ENCODE measurements at places on chromosomes 12 and 14.

- no peak for DNase-seq
Observed at GRCh38 chr12:89103831-89104230, 248.5 kb downstream of the DUSP6 start.

DNA sequence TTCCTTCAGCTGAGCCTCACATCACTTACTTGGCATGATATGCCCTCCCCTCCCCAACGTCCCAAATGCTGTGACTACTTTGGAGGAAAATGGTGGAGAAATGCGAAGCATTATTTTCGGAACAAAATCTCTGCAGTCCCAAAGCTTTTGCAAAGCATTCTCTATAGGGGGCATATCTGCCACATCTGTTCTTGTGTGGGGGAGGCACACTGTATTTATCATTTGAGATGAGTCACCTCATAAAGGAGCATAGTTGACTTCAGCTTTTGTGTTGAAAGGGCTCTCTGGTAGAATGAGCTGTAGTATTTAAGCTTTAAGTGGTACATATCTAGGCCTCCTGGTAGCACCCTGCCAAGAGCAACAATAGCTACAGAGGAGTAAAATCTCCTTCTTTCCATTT lies 447.5 kb downstream of the ADAMTS20 start:
- DNase-seq, result no peak

GRCh38 chr12:26121323-26122060 lies 3.3 kb downstream of the BHLHE41 start:
- peak; percentile 66 for DNase-seq

- DNase-seq, result no peak
Observed at GRCh38 chr12:92553389-92553788, 149.4 kb upstream of the PLEKHG7 start.

- DNase-seq, result no peak
Observed at GRCh38 chr12:124493809-124494750, 73.3 kb downstream of the NCOR2 start.

DNA sequence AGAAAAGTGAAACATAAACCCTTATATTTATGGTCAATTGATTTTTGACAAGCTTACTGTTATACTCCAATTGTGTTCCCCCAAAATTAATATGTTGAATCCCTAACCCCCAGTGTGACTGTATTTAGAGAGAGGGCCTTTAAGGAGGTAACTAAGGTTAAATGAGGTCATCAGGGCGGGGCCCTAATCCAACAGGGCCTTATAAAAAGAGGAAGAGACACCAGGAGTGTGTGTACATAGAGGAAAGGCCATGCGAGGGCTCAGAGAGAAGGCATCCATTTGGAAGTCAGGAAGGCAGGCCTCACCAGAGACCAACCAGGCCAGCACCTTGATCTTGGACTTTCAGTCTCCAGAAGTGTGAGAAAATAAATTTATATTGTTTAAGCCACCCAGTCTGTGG lies 6.5 kb upstream of the VTI1B start:
- no peak for DNase-seq

- no peak for DNase-seq
Observed at GRCh38 chr14:85881935-85882334, 352.0 kb downstream of the FLRT2 start.

GRCh38 chr12:63354969-63355368 lies 204.0 kb upstream of the AVPR1A start:
- no peak for DNase-seq

- no peak for DNase-seq
Observed at GRCh38 chr12:46224386-46224785, 44.5 kb downstream of the SLC38A1 start.

GRCh38 chr12:5479761-5480160 lies 47.9 kb downstream of the NTF3 start:
- no peak for DNase-seq

DNA sequence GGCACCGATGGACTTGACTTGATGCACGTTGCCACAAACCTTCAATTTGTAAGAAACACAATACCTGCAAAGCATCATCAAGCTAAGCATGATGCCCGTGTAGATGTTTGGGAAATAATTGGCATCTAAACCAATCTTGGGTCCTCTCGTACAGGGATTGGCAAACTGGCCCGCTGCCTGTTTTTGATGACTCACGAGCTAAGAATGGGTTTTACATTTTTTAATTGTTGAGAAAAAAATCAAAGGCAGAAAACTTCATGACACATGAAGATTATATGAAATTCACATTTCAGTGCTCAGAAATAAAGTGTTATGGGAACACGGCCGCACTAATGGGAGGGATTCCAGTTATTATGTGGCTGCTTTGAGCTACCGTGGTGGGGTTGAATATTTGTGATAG lies 10.9 kb downstream of the MTA1 start:
- DNase-seq, result no peak

DNA sequence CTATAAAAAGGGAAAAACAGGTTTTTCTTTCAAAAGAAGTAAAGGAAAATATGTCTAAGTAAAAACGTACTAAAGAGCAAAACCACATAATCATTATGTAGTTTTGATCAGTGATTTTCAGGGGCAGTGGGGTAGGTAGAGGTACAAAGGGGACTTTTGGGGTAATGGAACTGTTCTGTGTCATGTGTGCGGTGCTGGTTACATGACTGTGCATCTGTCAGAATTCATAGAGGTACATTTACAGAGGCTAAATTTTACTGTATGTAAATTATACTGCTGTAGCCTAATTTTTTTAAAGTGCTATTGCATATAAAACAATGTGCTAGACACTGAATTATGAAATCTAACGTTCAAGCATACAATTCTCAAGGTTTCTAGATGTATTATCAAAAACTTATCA lies 2.0 kb downstream of the ESR2 start:
- DNase-seq, result no peak

DNA sequence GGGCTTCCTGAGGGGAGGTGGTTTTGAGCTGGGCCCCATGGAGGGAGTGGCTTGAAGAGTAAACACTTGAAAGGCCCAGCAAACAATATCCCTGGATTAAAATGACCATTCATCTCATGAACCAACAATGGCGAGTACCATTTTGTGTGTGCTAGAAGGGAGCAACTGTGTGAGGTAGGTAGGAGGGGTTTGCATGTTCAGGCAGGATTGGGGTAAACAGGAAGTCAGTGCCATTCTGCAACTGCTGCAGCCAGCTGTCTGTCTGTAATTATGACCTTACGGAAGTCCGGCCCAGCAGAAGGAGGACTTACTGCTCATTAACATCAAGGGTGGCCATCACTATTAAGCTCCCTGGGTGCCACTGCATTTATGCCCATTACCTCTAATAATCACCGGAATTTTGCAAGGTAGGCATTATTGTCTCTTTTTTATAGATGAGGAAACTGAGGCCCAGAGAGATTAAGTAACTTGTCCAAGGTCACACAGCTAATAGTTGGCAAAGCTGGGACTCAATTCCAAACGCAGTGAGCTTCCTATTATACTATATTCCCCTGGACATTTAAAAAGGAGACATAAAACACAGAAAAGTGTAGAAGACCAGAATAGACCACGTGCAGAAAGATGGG lies 16.6 kb upstream of the IFI27L2 start:
- no peak for DNase-seq

- peak; percentile 36 for DNase-seq
Observed at GRCh38 chr12:111462210-111462769, 56.6 kb downstream of the SH2B3 start.

- DNase-seq, result no peak
Observed at GRCh38 chr14:24416254-24416931, 13.1 kb downstream of the CBLN3 start.

- DNase-seq, result no peak
Observed at GRCh38 chr14:95058491-95058890, 98.8 kb downstream of the DICER1 start.

DNA sequence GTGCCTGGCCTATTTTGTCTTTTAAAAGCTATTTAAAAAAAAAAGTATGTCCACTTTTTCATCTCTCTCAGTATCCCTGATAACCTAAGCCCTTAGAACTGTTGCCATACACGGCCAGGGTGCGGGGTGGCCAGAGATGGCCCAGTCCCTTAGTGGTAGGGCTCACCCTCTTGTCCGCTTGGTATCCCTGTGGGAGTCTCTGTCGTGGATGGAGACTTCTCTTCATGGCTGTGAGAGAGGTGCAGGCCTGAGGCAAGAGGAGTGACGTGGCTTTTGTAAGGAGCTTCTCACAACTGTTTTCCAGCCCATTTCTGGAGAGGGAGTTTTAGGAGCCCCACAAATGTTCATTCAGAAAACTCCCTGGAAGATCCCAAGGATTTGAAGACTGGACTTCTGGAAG lies 26.8 kb downstream of the XRCC3 start:
- DNase-seq, result no peak

GRCh38 chr14:68547305-68548193 lies 245.3 kb downstream of the ZFP36L1 start:
- DNase-seq, result peak; percentile 1

- DNase-seq, result no peak
Observed at GRCh38 chr12:114316076-114316475, 89.9 kb downstream of the TBX5 start.

DNA sequence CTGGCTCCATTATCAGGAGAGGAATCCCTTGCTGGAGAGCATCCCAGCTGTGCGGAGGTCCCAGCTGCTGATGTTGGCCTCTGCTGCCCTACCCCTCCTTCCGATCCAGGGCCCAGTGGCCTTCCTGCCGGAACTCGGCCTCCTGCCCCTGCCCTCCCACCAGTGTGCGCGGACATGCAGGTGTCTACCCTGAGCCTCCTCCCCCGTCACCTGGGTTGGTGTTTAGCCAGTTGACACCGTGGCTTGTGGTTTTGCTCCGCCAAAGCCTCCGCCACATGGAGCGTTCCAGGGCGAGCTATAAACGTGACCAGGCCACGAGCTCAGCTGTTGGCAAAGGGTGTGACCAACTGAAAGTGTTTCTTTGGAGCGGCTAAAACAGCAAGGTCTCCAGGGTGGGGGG lies 1104.3 kb downstream of the BCL11B start:
- no peak for DNase-seq

GRCh38 chr12:29726741-29727348 lies 56.9 kb downstream of the TMTC1 start:
- DNase-seq, result peak; percentile 25

GRCh38 chr14:88473791-88474190 lies 81.0 kb downstream of the PTPN21 start:
- no peak for DNase-seq

- peak; percentile 19 for DNase-seq
Observed at GRCh38 chr12:66903782-66904396, 225.0 kb upstream of the GRIP1 start.

- no peak for DNase-seq
Observed at GRCh38 chr14:71206766-71207371, 299.6 kb downstream of the PCNX1 start.

GRCh38 chr14:85475113-85475512 lies 54.8 kb upstream of the FLRT2 start:
- no peak for DNase-seq

GRCh38 chr12:122215771-122216170 lies 10.1 kb downstream of the DIABLO start:
- no peak for DNase-seq

GRCh38 chr14:70873627-70874026 lies 33.6 kb upstream of the PCNX1 start:
- no peak for DNase-seq

DNA sequence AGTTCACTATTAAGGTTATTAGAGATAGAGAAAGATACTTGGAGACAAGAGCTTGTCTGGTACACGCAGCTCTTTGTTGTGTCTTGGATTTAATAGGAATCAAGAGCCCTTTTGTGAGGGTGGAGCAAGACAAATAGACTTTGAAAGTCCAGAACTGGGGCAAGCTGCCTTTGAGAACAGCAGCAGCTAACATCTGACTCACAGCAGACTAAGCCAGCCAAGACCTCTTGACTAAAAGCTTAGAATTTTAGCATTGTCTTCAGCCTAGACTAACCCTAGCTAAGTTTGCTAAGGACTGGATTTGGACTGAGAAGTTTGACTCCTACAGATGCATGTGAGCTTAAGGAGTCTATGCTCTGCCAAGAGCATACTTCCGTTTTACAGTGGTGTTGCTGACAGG lies 201.9 kb upstream of the RBM19 start:
- no peak for DNase-seq

- DNase-seq, result no peak
Observed at GRCh38 chr14:96808619-96809406, 11.6 kb downstream of the VRK1 start.

- peak; percentile 56 for DNase-seq
Observed at GRCh38 chr14:103091041-103091882, 3.3 kb upstream of the EXOC3L4 start.

GRCh38 chr12:117189725-117190209 lies 503 bp downstream of the FBXO21 start:
- DNase-seq, result peak; percentile 81

GRCh38 chr12:18054925-18055619 lies 34.9 kb downstream of the RERGL start:
- DNase-seq, result no peak

GRCh38 chr12:131254374-131254773 lies 300.7 kb downstream of the ADGRD1 start:
- no peak for DNase-seq

DNA sequence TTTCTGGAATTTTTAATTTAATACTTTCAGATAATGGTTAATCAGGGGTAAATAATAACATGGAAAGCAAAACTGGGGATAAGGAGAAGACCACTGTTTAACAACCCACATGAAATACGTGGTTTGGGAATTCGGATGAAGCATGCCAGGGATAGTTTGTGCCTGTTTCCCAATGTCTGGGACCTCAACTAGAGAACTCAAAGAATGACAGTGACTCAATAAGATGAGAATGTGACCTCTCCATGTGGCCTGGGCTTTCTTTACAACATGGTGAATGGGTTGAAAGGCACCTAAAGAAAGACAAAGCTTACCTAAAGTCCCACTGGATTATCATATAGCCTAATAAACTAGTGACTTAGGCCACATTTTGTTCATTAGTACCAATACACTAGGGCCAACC lies 460.3 kb upstream of the LRFN5 start:
- no peak for DNase-seq

DNA sequence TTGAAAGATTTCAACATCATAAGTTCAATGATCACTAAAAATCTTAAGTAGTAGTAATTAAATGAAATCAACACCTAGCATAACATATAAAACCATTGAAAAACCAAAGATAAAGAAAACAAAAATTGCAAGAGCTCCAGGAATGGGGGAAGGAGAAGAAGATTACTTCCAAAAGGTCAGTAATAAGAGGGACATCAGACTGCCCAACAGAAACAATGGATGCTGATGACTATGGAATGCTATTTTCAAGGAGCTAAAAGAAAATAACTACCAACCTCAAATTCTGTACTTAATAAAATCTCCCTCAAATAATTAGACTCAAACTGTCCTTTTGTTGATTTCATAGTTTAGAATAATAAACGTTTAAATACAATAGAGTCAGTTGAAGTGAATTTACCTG lies 314.5 kb upstream of the LMO3 start:
- DNase-seq, result no peak
